ENCODE measurements at places on chromosomes 11 and 22.

DNA sequence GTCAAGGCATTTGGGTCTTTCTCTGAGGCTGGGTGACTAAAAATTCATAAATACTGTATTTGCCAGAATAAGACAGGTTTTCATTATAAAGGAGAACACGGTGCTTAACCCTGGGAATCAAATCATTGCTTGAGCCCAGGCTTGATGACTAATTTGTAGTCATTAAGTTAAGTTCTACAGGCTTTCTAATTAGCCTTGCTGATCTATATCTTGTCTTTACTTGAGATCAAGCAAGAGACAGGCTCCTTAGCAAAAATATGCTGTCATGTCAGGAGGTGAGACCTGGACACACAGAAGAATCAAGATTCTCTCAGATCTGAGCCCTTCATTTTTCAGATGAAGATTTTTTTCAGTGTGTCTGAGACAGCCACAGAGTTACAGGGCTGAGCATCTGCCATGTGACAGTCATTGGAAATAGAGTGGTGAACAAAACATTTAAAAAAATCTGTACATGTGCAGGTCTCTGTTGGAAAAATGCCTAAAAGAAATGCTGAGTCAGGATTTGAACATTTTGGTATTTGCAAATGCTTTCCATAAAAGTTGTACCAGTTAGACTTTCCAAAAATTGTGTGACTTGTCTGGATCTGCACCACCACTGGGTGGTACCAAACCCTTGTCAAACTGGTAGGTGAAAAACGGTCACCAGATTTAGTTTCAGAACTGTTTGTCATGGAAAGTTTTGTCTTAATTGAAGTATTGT lies 14.6 kb downstream of the ACAT1 start:
- no peak for DNase-seq

DNA sequence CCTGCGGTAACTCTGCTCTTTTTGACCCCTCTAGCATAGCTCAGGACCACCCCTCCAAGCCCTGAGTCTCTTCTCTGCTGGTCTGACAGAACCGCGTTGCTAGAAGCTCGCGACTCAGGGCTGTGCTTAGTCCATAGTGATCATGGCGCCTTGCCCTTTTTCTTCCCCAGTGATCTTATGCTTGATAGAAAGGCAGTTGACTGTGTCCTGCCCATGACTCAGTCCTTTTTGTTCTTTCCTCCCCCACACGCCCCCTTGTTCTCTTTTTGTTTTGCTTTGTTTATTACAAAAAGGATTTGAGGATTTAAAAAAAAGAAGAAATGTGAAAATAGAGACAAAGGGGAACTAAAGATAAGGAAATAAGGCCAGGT lies 17.5 kb downstream of the IL17RA start:
- no peak for DNase-seq

DNA sequence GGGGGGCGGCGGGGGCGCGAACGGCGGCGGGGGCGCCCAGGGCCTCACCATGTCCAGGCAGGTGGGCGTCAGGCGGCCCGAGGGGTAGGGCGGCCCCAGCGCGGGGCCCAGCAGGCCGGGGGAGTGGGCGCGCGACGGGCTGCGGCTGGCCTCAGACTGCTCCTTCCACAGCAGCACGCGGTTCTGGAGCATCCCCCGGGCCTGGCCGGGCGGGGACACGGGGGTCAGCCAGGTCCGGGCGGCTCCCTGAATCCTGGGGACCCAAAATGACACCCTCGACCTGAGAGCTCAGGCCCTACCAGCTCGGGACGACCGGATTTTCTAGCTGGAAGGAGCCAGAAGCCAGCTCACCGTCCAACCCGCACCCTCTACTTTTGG lies 5.5 kb upstream of the SLC16A8 start:
- DNase-seq = no peak

GRCh38 chr11:83127310-83127637 lies 29.7 kb upstream of the PCF11 start:
- DNase-seq = no peak

DNA sequence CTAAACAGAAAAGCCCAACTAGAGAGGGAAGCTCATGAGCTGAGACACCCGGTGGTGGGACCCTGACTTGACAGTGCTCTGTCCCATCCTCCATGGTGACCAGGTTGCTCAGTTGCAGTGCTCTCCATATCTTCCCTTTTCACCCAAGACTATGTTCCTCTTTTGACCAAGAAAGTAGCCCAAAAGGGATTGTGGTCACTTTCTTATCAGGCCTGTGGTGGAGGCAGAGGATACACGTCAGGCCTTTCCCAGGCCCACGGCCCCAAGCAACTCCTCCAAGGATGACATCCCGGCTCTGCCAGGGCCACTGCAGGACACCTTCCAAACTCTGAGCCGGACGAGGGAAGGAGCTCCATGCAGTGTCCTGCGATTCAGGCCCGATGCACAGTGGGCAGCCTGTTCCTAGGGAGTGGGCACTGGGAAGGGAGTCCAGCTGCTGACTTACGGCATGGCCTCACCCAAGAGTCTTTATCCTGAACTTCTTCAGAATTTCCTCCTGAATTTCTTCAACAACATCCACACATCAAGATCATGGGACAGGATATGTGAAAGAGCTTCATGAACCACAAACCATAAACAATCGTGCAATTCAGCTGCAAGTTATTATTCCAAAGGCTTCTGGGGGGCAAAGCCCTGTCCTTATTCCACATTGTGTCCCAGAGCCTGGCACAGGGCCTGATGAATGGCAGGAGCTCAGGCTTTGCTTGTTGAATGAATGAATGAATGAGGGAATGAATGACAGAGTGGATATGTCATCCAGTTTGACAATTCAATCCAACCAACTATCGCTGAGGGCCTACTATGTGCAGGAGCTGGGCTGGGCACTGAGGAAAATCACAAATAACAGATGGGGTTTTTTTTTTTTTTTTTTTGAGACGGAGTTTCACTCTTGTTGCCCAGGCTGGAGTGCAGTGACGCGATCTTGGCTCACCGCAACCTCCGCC lies 36.0 kb upstream of the MYH9 start:
- DNase-seq = no peak

- no peak for DNase-seq
These were observed 125.1 kb downstream of the MED15 start for GRCh38 chr22:20632518-20632917.

- DNase-seq = no peak
These were observed 3.8 kb downstream of the SRSF8 start for GRCh38 chr11:95070471-95070870.

- peak; percentile 51 for DNase-seq
These were observed 26.1 kb downstream of the SHISAL1 start for GRCh38 chr22:44286646-44287045.

GRCh38 chr11:133705074-133705648 lies 140.2 kb downstream of the SPATA19 start:
- DNase-seq = no peak

DNA sequence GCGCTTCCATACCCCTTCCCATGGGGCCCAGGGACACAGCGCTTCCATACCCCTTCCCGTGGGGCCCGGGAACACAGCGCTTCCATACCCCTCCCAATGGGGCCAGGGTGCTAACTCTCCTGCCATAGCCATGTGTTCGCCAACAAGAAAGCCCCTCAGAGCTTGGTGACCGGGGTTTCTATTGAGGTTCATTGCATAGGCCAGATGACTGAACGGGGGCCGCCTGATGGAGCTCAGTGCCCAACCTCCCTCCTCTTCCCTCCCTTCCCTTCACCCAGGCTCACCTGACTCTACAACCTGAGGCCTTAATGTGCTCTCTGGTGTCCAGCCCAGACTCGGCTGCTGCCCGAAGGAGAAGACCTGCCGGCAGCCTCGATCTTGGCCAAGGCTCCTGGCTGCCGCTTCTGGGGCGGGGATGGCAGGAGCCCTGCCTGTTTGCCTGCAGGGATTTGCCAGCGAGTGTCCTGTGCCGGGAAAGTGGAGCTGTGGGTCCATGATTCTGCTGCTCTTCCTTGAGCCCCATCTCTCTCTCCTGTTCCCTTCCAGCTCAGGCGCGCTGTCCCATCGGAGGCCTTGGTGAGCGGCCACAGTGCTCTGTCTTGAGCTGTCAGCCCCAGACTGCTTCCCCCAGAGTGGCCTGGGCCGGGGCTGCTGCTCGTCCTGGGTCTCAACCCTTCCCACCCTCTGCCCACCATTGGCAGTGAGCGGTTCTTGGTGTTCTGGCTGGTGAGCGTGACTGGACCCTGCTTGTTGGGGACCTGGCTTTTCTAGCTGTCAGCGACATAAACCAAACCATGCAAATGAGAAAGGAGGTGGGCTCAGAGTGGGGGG lies 267.0 kb downstream of the TBC1D22A start:
- DNase-seq = no peak

DNA sequence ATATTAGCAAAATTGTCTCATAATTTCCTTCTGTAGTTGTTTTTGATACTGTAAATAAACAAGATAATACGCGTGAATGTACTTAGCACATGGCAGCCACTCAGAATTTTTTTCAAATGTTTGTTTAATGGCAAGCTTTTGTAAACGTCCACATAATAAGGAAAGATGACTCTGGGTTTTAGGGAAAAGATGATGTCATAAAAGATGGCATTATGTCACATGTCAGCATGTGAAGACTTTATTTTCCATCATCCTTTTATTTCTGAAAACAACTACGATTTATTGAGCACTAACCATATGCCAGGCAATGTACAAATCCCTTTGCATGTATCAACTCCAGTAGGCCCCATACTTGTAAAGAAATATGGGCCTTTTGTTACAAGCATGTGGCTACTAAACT lies 139.9 kb downstream of the C11orf91 start:
- no peak for DNase-seq

DNA sequence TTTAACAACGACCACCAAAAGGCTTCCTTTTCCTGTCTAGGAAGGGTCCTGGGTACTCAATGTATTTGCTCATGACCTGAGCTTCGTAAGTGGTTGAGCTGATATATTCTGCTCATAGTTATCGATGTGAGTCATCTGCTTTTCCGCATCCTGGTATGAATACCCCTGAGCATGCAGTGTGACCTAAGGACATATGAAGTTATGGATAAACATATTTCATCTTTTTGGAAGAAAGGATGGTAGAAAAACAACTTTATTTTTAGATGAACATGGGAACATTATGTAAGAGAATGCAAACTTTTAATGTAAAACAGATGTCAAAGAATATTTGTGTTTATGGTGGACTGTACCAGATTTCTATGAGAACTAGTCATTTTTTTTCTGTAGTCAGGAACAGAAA lies 28.4 kb downstream of the TRPC6 start:
- no peak for DNase-seq

- DNase-seq = no peak
These were observed 6.3 kb downstream of the CEP164 start for GRCh38 chr11:117333917-117334316.

DNA sequence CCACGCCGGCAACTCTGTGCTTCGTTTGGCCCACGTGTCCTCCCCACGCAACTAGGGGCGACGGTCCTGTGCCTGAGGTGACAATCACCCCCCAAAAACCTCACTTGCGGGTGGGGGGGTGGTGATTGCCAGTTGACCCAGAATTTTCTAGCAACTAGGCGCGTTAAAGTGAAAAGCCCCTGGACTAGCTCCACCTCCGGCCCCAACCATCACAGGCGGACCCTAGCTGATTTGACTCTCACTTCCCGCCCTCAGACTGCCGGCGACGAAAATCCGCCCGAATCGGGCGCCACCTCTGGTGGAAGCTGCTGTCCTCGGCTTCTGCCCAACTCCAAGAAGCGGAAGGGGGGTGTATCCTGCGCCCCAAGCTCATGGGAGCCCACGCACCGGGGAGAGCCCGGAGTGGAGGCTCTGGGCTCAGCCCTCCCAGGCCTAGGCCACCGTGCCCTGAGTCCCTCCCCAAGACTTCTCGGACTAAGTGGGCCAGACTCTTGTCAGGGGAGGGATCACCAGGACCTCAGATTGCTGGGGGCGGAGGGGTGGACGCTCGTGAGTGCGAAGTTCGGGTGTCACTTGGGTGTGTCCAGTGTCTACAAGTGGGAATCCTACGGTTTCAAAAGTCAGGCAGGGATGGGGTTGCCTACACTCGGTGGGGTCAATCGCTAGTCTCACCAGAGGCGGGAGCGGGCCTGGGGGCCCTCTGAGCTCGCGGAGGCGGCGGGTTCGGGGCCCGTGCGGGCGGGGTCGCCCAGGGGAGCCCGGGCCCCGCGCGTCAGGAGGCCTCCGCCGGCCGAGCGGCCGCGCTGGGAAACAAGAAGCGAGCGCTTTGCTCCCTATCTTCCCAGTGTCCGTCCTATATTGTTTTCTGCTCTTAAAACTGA lies 12.3 kb downstream of the PAX6 start:
- no peak for DNase-seq

DNA sequence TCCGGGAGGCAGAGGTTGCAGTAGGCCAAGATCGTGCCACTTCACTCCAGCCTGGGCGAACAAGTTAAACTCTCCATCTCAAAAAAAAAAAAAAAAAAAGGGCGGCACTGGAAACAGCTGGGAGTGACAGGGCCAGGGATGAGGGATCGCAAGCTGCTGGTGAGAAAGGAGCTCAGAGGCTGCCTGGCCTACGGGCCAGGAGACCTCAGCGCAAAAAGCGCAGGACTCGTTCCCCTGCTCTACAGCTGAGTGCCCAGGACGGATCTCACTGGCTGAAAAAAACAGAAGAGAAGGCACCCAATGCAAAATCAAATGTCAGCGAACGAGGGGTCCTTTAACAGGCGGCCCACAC lies 650 bp upstream of the NUP50 start:
- DNase-seq = no peak

DNA sequence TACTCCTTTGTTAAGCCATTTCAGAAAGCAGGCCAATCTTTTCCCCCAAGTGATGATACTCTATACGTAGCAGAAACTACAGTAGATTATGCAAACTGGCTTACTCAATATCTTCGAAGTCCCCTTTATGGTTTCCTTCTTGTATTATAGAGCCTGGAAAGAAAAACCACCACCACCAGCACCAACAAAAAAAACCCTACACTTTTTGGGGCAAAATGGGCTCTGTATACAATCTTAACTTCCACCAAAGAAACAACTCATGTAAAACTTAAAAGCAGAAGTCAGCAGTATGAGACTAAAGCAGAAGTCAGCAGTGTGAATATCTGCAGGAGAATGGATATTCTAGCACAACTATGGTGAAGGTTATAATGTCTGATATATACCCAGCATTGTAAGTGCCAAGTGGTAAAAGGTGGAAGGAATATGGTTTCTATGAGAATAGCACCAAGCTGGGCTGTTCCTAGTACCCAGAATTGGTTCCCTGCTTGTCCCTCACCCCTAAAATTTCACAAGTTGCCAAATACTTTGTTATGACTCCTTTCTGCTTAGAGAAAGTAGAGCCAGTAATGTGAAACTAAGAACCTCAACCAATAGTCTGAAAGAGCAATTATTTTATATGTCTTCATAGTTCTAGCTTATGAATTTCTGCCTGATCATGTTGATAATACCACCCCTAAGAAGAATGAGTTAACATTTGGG lies 252.1 kb downstream of the SBF2 start:
- no peak for DNase-seq

GRCh38 chr22:39462443-39463221 lies 5.8 kb downstream of the MGAT3 start:
- no peak for DNase-seq

- no peak for DNase-seq
These were observed 38.8 kb downstream of the MICAL3 start for GRCh38 chr22:17985606-17986005.

All from D721Med (cell line).